NCI-H82 (cell line): ENCODE measurements at places on chromosomes 16 and 17.
A peak's percentile ranks its signal among the peaks of the same experiment; 100 is the strongest.

- DNase-seq, result no peak
Observed at GRCh38 chr17:82878527-82878926, 38.7 kb upstream of the ZNF750 start.

DNA sequence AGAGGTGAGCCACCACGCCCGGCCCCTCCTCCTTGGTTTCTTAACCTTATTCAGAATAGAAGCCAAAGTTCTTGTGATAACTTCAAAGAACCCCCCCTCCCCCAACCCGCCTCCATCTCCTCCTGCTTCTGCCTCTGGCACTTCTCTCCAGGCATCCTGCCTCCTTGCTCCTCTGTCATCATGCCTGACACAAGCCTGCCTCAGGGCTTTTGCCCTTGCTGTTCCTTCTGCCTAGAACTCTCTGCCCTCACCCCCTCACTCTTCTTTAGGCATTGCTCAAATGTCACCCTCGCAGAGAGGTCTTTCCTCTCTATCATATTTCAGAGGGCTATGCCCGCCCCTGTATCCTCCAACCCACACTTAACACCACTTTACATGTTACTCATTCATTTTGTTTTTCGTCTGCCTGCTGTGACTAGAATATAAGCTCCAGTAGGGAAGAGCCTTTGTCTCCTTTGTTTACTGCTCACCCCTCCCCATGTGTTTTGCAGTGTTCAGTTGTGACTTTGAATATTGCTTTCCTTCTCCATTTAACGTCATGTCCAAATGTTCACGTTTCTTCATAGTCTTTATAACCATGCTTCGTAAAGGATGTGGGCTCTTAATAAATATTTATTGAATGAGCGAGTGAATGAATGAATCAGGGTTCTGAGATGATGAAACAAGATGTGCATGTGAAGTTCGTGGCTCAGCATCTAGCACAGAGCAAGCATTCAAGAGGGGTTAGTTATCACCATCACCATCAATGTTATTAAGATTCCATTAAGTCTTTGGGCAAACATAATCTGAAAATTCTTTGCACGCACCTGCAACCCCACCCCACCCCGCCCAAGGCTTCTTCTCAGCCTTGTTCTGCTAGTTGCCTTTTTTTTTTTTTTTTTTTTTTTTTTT is 186.2 kb upstream of the WSCD1 start:
- no peak for DNase-seq

DNA sequence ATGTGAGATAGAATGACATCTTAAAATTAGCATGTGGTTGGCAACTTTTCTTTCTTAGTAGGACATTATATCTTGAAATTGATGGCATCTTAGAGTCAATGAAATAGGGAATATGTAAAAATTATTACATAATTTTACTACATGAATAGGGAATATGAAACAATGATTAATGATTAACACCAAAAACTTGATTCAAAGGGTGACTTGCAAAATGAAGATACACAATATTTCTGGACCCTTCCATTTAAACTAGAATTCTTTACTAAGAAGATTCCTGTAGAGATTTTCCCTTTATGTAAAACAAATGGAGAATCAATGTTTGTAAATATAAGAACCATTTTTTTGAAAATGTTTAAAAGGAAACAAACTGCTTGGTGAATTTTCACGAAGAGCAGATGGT is 3.4 kb downstream of the MRTFB start:
- no peak for DNase-seq

GRCh38 chr17:43880420-43880991 is 26.8 kb downstream of the MPP2 start:
- DNase-seq, result peak; percentile 61

DNA sequence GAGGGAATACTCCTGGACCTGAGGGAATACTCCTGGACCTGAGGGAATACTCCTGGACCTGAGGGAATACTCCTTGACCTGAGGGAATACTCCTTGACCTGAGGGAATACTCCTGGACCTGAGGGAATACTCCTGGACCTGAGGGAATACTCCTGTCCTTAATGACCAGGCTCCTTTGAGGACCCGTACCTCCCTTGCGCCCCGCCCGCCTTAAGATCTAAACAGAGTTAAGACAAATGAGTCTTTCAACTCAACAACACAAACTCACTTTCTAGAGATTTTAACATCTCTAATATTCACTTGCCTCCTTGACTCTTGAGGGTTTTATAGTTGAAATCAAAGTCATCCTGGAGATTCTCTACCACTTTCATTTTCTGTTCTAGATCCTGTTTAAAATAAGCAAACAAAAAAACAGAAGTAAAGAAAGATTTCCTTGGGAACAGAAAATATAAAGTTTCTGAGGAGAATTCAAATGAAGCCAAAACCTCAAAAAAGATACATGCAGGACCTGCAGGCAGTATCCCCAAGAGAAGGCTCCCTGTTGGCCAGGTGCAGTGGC is 49.7 kb downstream of the STAT3 start:
- no peak for DNase-seq

DNA sequence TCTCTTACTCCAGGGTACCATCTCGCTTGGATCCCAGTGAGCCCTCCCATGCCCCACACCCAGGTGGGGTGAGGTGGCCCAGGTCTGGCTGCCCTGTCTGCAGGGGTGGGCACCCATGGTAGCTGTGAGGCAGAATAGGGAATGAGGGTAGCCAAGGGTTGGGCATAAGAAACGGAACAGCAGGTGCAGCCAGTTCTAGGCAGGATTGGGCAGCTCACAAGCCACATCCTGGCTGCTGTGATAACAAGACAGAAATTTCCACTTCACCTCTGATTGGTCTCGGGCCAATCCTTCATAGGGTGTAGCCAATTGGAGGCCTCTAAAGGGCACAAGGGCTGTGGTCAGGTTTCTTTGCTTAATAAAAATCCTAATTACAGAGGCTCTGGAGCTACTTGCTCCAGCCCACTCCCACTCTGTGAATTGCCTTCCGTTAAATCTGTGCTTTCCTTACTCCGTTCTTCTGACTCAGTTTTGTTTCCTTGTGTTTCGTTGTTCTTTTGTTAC is 1.5 kb upstream of the ARHGDIG start:
- DNase-seq, result peak; percentile 65

- no peak for DNase-seq
Observed at GRCh38 chr17:43427362-43428043, 28.7 kb downstream of the ARL4D start.

DNA sequence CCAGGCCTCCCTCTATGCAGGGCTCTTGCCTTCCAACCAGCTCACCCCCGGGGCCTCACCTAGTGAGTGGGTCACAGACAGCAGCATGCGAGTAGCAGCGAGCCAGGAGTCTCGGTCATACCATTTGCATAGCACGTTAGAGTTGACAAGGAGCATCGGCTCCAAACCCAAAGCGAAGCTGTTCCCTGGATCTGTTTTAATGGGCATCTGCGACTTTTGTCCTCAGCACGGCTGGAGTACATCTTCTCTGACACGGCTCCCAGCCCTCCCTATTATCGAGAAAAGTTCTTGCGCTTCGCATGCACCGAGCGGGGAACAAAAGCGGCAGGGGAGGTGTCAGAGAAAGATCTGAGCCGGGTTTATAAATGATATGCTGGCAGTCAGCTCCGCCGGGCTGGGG is 253.3 kb downstream of the MAF start:
- DNase-seq, result no peak

DNA sequence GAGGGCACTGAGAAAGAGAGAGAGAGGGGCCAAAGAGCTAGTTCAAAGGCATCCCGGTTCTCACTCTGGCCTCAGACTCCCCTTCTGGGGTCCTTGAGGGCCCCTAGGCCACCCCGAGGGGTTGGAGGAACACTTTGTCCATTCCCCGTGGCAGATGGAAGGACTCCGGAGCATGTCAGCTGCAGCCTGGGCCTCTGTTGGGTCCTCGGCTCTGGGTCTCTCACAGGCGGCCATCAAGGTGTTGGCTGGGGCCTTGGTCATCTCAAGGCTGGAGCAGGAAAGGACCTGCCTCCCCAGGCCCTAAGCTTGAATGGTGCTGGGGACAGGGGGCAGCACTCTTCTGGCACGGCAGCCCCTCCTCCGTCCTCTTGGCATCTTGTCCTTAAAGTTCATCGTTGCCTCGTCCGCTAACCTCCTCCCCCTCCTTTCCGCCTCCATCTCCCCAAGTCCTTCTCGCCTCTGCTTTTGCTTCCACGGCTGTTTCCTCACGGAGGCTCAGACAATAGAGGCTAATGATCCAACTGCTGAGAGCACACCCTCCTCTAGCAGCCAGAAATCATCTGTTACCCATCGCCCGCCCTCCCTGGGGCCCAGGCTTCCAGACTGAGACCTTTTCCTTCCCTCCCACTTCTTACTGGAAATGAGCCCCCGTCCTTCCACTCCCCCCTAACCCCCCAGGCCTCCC is 23.3 kb downstream of the CCR7 start:
- no peak for DNase-seq

GRCh38 chr16:13920510-13920818 is 510 bp downstream of the ERCC4 start:
- peak; percentile 47 for DNase-seq

DNA sequence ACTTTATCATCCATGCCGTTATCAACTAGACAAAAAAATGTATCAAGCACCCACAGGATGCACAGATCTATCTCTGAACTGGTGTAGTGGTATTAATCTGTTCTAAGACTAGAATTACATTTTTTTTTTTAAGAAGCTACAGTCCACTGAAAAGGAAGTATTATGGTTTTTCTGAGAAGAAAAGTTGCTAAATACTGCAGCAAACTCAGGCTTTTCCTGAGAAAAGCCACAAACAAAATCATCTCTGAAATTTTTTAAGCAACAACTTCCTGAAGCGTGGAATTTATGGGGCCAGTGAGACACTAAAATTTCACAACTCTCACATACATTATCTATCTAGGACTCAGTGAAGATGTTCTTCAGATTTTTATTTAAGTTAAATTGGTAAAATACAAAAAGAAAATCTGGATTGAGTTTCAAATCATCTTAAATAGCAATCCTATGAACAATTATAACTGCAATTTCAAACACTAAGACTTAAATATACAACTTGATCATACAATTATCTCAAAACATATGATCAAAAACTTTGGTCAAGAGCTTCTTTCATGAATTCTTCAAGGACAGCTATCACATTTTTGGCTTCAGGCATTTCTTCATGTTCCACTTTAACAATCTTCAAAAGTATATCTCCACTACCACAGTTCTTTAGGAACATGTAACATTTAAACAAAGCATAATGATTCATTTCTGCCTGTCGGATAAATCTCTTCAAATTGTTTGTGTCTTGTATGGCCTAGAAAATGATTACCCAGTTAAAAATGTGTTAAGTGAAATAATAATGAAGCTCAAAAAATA is 10.5 kb downstream of the C17orf75 start:
- DNase-seq, result no peak

GRCh38 chr16:3059723-3060242 is 5.7 kb upstream of the IL32 start:
- no peak for DNase-seq

GRCh38 chr17:72303787-72304733 is 183.2 kb downstream of the SOX9 start:
- no peak for DNase-seq

DNA sequence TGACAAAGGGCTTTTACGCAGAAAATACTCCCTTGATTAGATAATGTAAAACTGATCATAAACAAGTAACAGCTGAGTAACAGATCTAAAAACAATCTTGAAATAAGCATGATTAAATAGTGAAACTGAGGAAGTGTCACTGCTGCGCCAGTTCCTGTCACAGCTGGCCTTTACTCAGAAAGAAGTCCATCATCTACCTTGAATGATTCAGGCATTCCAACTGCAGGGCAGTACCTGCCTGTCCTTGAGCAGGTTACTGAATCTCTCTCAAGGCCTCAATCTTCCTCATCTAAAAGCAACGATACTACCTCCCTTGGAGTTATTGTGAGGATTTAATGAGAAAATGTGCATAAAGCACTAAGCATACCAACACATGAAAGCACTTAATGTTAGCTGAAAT is 12.7 kb downstream of the PHLPP2 start:
- DNase-seq, result no peak

DNA sequence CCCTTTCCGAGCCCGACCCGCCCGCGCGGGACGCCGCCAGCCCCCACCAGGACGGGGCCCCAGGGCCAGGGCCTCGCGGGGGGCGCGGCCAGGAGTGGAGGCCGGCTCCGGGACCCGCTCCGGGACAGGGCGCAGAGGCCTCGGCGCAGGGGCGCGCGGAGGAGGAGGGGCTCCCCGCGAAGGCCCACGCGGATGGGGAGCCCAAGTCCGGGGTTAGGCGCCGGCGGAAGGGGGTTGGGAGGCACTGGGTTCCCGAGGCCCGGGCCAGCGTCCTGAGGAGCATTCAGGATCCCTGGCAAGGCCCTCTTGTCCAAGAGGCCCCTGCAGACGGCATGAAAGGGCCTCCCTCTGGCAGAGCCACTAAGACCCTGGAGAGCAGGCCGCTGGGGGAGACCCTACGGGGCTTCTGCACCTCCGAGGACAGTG is 57.8 kb upstream of the CIBAR2 start:
- peak; percentile 37 for DNase-seq

DNA sequence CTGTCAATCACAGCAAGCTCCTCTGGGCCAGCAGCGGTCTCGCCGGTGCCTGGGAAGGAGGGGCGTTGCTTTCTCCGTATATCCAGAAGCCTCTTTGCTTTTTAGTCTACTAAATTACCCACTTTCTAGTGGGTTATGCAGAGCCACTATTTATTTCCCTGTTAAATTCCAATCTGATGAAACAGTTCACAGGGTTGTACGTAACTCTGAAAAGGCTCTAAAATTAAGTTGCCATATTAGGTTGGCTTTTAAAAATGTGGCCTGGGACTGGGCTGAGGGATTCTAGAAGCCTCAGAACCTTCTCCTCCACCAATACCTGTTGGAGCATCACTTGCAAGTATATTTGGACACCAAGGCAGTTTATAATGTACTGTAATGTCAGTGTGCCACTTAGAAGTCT is 27.2 kb downstream of the MARCHF10 start:
- no peak for DNase-seq

- DNase-seq, result peak; percentile 94
Observed at GRCh38 chr17:8409966-8410882, 12.6 kb upstream of the RNF222 start.

DNA sequence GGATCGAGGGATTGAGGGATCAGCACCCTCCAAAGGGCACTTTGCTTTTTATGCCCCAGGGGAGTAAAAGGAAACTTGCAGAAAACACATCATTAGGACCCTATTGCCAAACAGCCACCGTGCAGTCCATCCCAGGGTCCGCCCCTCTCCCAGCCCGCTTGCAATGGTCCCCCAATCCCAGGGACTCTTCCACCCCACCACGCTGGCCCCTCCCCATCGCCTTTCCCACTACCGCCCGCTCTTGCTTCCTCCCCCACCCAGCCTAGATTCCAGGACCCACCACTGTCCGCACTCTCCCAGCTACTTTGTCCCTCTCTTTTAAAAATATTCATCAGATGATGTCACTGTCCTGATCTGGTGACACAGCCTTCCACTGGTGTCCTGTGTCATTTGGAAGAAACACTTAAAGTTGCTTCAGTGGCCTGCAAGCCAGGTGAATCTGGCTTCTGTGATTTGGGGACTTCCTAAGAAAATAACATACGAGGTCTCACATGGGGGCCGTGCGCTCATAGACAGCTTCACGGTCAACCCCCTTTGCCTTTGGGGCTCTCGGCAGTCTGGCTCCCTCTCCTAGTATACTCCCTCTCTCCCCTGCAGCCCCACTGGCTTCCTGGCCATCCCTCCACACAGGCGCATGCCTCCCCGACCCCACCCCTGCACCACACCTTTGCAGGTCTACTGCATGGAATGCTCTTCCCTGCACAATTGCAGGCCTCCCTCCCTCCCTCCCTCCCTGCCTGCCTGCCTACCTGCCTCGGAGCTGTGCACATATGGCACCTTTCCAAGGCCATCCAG is 127.9 kb downstream of the RBFOX3 start:
- DNase-seq, result no peak

GRCh38 chr17:296906-297690 is 55.5 kb downstream of the RPH3AL start:
- no peak for DNase-seq

GRCh38 chr17:37637956-37638355 is 5.3 kb downstream of the DDX52 start:
- no peak for DNase-seq

GRCh38 chr16:81633680-81634379 is 145.3 kb upstream of the PLCG2 start:
- no peak for DNase-seq
